Endothelial cell of umbilical vein (primary cell): ENCODE measurements at places on chromosomes 6 and 20. TPM values are rescaled to one million over a fixed set of nuclear protein-coding genes. Genes with fewer than 3 reads are reported as not detected.

Gene SMIM29
- 37.3 and 37.6 TPM in 2 replicates for total RNA-seq

- no peak for DNase-seq
- no peaks in the 10 kb centered on the region for H3K4me1 ChIP-seq
- no peaks in the 10 kb centered on the region for H3K27me3 ChIP-seq
- H3K27ac ChIP-seq, result no peak overlapping the region
- no peak overlapping the region for H3K4me3 ChIP-seq
- H3K36me3 ChIP-seq, result no peaks in the 10 kb centered on the region
These were observed 43.7 kb upstream of the VSX1 start for GRCh38 chr20:25125636-25126035.

DNA sequence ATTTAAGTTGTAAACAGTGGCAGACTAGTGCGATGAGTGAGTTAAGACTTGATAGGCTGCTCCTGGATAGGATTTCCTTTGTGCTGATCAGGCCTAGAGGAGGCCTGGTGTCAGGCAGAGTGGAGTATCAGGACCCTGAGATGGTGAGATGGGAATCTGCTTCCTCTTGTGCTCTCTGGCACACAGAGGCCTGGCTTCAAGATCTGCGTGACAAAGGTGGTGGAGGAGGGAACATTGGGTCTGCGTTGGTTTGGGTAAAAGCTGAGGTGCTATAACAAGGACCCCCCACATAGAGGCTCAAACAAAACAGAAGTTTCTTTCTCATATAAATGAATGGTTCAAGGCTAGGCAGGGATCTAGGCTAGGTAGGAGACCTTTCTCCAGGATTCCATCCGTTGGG, 20.3 kb downstream of the SCAND1 start:
- H3K4me1 ChIP-seq, result no peaks in the 10 kb centered on the region
- no peak for DNase-seq
- H3K4me3 ChIP-seq, result no peak overlapping the region
- no peaks in the 10 kb centered on the region for H3K36me3 ChIP-seq
- H3K27ac ChIP-seq, result no peak overlapping the region
- no peaks in the 10 kb centered on the region for H3K27me3 ChIP-seq

Gene MCCD1
- total RNA-seq, result not detected in 2 replicates

Gene IMPG1
- not detected in 2 replicates for total RNA-seq

DNA sequence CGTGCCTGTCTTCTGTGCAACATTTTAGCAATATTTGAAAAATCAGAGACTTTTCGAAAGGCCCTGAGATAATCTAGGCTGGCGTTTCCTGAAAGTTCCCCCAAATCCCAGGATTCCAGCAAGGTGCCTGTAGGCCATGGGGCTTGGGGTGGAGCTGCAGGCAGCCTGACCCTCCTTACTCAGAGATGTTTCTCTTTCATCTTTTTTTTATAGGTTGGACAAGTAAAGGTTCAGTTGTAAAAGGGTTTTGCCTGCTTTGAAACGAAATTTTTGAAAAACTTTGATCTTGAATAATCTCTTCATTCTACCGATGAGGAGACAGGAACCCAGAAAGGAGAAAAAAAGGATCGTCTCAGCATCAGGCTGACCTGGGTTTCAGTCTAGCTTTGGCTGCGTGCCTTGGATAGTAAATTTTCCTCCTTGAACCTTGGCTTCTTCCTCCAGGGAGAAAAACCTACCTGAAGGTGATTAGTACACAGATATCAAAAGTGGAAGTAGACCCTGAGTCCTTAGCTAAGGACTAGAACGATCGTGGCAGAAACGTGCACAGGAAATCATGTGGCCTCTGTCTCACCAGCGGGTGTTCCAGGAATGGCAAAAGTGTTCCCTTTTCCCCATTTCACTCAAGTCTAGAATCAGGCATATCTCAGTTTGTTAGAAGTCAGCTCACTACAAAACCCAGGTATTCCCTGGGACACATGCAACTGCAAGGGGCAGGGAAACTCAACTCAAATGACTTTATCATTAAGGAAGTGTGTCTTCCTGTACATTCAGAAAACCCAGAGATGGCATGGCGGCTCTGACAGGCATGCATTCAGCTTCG, 128.2 kb upstream of the PTPN1 start:
- no peak overlapping the region for H3K27ac ChIP-seq
- H3K4me3 ChIP-seq, result no peak overlapping the region
- no peaks in the 10 kb centered on the region for H3K27me3 ChIP-seq
- H3K4me1 ChIP-seq, result peaks cover 24% of the 10 kb centered on the region

Gene SLC17A2
- not detected in 2 replicates for total RNA-seq

GRCh38 chr6:49866485-49866943, at the start of gene CRISP1:
Gene CRISP1 (minus strand): TSS chr6:49866535. CDS start chr6:49857400, 9,135 bp downstream.
- no peaks in the 10 kb centered on the region for H3K4me1 ChIP-seq
- H3K4me3 ChIP-seq, result no peak within 1 kb of the TSS
- H3K36me3 ChIP-seq, result no peaks in the 10 kb centered on the region
- H3K27me3 ChIP-seq, result no peaks in the 10 kb centered on the region

DNA sequence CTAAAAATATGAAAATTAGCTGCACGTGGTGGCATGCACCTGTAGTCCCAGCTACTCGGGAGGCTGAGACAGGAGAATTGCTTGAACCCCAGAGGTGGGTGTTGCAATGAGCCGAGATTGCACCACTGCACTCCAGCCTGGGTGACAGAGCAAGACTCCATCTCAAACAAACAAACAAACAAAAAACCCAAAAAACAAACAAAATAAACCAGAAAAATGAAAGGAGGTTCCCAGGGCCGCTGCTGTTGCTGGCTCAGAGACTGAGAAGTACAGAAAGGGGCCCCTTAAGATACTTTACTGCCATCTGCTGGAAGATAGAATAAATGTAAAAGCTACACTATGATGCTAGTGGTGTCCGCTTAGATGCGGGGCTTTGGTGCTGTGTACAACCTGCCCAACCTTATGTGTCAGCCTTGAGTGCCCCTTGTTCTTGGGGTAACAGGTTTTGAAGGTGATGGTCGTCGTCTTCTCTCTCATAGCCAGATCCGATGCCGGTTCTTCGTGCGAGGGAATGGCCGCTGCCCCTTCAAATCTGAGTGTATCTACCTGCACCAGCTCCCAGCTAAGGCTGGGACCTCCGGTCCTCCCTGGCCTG, 2.8 kb upstream of the FANCE start:
- peaks cover 16% of the 10 kb centered on the region for H3K4me1 ChIP-seq
- no peak overlapping the region for H3K4me3 ChIP-seq
- H3K27me3 ChIP-seq, result no peaks in the 10 kb centered on the region
- H3K36me3 ChIP-seq, result no peaks in the 10 kb centered on the region
- no peak overlapping the region for H3K27ac ChIP-seq
- peak; percentile 62 for DNase-seq

DNA sequence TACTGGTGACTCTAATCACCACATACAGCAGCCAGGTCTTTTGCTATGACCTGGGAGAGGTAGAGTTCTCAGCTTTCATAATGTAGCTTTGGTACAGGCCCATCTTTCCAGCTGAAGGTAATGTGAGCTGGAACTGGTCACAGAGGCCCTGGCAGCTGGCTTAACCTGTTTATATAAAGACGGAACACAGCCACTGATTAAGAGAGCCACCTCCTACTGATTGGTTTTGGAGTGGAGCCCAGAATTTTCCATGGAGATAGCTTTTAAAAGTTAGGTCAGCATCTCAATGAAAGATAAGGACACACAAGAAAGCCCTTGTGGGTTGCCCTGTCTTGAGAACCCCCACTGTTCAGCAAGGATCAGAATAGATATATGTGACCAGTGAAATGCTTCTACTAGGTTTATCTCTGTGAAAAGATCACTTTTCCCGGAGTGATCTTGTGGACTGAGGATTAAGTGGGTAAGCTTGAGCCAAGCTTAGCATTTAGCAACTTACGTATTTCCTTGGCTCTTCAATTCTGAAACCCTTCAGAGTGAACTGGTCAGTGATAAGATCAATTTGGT, 213.7 kb upstream of the CITED2 start:
- H3K4me3 ChIP-seq, result no peak overlapping the region
- H3K27ac ChIP-seq, result peak overlapping the region; percentile 34
- H3K36me3 ChIP-seq, result no peaks in the 10 kb centered on the region
- no peaks in the 10 kb centered on the region for H3K27me3 ChIP-seq

Gene VSTM2L
- total RNA-seq, result not detected in 2 replicates

- H3K27me3 ChIP-seq, result no peaks in the 10 kb centered on the region
- no peaks in the 10 kb centered on the region for H3K36me3 ChIP-seq
- H3K4me3 ChIP-seq, result no peak overlapping the region
These were observed 130.6 kb downstream of the BMP7 start for GRCh38 chr20:57135875-57136274.

Gene TTLL9
- total RNA-seq, result not detected in 2 replicates

- no peak overlapping the region for H3K4me3 ChIP-seq
- H3K36me3 ChIP-seq, result no peaks in the 10 kb centered on the region
- peaks cover 5% of the 10 kb centered on the region for H3K27me3 ChIP-seq
These were observed 17.1 kb downstream of the RNF182 start for GRCh38 chr6:13941902-13942301.

DNA sequence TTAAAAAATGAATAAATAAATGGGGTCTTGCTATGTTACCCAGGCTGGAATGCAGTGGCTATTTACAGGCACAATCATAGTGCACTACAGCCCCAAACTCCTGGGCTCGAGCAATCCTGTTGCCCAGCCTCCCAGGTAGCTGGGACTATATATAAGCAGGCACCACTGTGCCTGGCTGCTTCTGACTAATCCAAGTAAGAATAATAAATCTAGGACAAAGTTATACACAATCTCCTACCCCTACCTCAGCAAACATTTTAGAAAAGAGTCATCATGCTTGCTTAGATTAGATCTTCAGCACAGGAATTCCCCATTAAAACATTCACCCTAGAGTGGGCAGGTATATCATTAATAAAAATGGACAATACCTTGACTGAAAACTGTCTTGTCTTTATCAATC, 124.6 kb downstream of the REV3L start:
- H3K27me3 ChIP-seq, result no peaks in the 10 kb centered on the region
- H3K27ac ChIP-seq, result no peak overlapping the region
- H3K4me1 ChIP-seq, result no peaks in the 10 kb centered on the region

- no peaks in the 10 kb centered on the region for H3K27me3 ChIP-seq
- no peak overlapping the region for H3K4me3 ChIP-seq
- H3K36me3 ChIP-seq, result no peaks in the 10 kb centered on the region
- no peaks in the 10 kb centered on the region for H3K4me1 ChIP-seq
These were observed 171.8 kb downstream of the TRIM27 start for GRCh38 chr6:28751963-28752350.

DNA sequence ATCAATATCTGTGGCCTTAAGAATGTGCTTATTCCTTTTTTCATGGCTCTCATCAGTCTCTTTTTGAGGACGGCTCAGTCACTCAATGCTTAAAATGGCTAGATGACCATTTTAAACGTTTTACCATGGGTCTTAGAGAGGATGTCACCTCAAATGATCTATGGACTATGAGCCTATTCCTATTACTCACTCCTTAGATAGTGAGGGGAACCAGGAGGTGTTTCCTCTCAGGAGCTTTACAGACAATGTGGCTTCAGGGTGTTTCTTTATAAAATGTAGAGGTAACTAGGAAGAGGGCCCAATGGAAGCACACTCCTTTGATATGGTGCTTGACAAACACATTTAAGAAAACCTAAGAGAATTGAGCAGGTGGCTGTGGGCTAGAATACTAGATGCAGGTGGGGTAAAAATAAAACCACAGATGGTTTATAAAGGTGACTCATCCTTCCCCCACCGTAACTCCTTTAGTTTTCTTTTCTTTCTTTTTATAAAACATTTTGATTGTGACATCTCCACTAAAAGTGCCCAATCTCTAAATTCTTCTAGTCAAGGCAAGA, 1.5 kb upstream of the TMEM200A start:
- H3K4me1 ChIP-seq, result peaks cover 6% of the 10 kb centered on the region
- peaks cover 30% of the 10 kb centered on the region for H3K27me3 ChIP-seq
- no peak overlapping the region for H3K4me3 ChIP-seq

GRCh38 chr6:126102358-126102757, 116.0 kb downstream of the TRMT11 start:
- H3K27me3 ChIP-seq, result no peaks in the 10 kb centered on the region
- no peak for DNase-seq
- no peaks in the 10 kb centered on the region for H3K4me1 ChIP-seq
- H3K27ac ChIP-seq, result no peak overlapping the region
- H3K36me3 ChIP-seq, result no peaks in the 10 kb centered on the region

Gene ZBTB12
- total RNA-seq, result 3.5 and 4.9 TPM in 2 replicates

GRCh38 chr6:27650620-27651370, 177.9 kb upstream of the ZNF184 start:
- H3K4me1 ChIP-seq, result no peaks in the 10 kb centered on the region
- no peaks in the 10 kb centered on the region for H3K36me3 ChIP-seq
- H3K4me3 ChIP-seq, result no peak overlapping the region
- no peaks in the 10 kb centered on the region for H3K27me3 ChIP-seq

DNA sequence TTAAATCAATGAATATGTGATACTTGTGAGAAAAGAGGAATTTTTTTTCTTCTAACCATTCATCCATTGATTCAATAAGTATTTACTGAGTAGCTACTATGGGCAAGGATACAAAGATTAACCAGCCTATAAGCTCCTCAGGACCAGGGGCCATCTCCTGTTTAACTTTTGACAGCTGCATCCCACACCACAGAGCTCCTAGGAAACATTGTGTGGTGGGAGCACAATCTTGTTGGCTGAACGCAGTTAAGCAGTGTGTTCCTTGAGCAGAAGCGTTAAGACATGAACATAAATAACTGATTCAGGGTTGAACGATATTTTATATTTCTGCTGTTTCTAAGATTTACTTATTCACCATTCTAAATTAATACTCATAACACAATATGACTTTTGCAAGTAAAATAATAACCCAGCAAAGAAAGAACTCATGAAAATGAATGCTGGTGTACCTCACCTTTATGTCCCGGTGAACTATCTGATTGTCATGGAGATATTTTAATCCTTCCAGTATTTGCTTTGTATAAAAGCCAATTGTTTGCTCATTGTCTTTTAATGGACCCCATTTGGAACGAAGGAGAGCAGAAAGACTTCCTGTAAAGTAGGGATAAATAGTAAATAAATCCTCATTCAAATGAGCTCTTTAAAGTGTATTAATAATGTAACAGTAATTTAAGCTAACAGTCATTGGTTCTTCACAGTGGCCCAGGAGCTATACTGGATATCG, 62.6 kb upstream of the MAP7 start:
- H3K27ac ChIP-seq, result no peak overlapping the region
- DNase-seq, result no peak
- peaks cover 41% of the 10 kb centered on the region for H3K4me1 ChIP-seq
- H3K4me3 ChIP-seq, result no peak overlapping the region
